Tracheal epithelial cell (primary cell): ENCODE measurements at places on chromosomes 16 and 17. TPM values are rescaled to one million over a fixed set of nuclear protein-coding genes. Genes with fewer than 3 reads are reported as not detected.

Gene CMTM3
- 0.43 and 15.9 TPM in 2 replicates for total RNA-seq

Gene NLRC3
- not detected in 2 replicates for total RNA-seq

Gene KRT40
- not detected in 2 replicates for total RNA-seq

Gene TBC1D3C
- not detected in 2 replicates for total RNA-seq

Gene VPS25
- 66.1 and 83.6 TPM in 2 replicates for total RNA-seq

Gene TVP23A
- total RNA-seq: not detected in 2 replicates

Gene GAST
- 2.1 TPM in 1 of 2 replicates, not detected in the other for total RNA-seq
